ENCODE measurements at places on chromosomes 2 and 18. TPM values are rescaled to one million over a fixed set of nuclear protein-coding genes. Genes with fewer than 3 reads are reported as not detected.
A peak's percentile ranks its signal among the peaks of the same experiment; 100 is the strongest.

GRCh38 chr2:54904836-54905235 is 145.4 kb downstream of the RTN4 start:
- no peak for DNase-seq

GRCh38 chr2:74679615-74680014 is 25.6 kb downstream of the SEMA4F start:
- no peak for DNase-seq

Gene DQX1
- 0.45 TPM for total RNA-seq

DNA sequence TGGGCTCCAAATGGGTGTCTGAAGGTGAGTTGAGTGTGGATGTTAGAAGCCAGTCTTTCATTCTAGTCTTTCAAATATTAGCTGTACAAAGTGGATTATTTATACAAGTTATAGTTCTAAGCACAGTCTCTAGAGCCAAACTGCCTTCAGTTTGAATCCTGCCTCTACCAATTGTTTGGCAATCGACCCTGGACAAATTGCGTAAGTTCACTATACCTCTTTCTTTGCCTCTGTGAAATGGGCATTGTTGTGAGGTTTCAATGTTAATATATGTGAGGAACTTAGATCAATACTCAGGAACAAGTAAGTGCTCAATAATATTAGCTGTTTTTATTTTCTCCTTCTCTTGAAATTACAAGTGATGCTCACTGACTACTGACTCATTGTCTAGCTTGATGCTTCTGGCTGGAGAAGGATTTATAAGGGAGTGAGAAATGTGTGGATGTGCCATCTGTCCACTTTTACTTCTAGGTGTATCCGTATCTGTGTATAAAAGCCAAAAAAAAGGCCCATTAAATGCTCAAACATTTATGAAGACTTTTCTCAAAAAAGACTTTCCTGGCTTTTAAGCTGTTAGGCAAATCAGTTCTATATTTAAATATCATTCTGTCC is 48.1 kb upstream of the RAPH1 start:
- no peak for DNase-seq

- DNase-seq: no peak
Observed at GRCh38 chr2:132581991-132582738, 87.8 kb downstream of the LYPD1 start.

GRCh38 chr2:175840256-175840655 is 161.8 kb downstream of the LNPK start:
- no peak for DNase-seq

Gene MRO
- 1.00 TPM for total RNA-seq

Gene AGFG1
- 59.7 TPM for total RNA-seq

DNA sequence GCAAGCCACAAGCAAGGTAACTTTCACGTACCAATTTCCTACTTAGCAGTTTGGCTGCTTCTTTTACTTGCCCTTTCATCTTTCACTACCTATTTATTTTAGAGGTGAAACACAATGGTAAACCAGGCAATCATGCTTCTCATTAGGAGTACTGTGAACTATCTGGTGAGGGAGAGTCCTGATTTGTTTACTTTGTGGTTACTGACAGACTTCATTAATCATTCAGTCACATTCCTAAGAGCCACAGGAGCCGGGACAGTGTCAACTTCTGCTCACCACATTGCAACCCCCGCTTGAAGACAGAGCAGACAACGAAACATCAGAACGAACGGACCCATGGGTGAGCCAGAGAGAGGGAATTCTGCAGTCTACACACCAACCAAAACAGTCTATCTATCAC is 28.8 kb downstream of the TUBB6 start:
- DNase-seq: no peak

DNA sequence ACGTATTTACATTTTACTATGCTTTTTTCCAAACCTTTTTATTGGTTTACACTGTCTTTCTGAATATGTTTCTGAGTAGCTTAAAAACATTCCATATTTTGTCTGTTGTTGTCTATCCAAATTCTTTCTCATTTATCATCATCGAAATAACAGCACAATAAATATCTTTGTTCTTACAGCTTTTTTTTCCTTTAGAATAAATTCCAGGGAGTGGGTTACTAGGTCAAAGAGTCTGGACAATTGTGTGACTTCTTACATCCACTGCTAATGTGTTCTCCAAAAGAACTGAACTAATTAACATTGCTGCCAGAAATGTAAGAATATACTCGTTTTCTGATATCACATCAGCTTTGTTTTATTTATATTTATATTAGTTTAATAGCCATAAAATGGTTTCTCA is 59.4 kb downstream of the ANKRD44 start:
- no peak for DNase-seq

GRCh38 chr2:186605041-186605440 is 15.2 kb downstream of the ITGAV start:
- peak; percentile 48 for DNase-seq

Gene SERPINB7
- total RNA-seq: not detected

DNA sequence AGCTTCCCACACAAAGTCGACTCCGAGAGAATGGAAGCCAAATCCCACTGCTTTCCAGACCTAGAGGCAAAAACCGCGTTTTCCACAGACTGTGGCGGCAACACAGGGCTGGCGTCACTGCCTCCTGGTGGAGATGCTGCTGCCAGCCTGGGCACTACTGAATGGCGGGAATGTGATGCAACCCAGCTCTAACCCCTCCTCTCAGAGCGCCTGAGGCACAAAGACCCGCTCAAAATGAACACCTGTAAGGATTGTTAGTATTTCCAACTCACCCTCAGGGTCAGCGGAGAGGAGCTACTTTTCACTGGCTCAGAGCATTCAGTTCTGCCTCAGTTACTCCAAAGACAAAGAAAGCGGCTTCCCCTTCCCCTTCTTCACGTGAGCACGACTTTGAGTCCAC is 548.0 kb upstream of the SALL3 start:
- no peak for DNase-seq

Gene KLHL30
- not detected for total RNA-seq

GRCh38 chr2:195251214-195251613 is 405.8 kb upstream of the SLC39A10 start:
- no peak for DNase-seq

Gene TUBA3E
- not detected for total RNA-seq

DNA sequence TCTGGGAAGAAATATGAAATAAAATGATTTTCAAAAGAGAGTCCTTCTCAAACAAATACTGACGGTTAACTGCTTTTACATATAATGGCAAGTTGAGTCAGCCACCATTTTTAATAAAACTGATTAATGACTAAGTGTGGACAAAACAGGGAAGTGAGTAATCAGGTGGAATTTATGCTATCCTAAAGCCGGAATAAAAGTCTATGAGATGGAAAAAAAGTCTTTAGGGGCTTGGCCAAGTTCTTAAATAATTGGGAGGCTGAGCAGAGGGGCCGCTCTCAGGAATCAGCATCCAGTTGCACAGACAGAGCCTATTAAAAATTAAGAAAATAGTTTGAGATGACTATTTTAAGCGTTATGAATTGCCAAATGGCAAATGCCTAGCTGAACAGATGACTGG is 58.6 kb upstream of the AFF3 start:
- DNase-seq: no peak

DNA sequence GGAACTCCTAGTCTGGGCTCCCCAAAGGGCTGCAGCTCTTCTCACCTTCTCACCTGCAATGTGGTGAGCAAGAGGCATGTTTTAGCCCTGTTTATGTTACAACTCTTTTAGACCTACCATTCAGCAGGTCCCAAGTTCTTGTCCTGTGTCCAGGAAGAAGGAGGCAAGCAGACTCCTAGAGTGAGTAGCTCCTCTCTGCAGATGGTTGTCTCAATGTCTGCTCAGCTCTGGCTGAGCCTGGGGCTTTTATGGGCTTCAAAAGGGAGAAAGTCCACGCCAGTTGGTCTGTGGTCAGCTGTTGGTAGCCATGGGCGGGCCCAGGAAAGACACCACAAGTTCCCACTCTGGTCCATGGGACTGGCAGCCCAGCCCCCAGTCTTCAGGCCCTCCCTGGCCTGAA is 148.1 kb upstream of the HS6ST1 start:
- no peak for DNase-seq

DNA sequence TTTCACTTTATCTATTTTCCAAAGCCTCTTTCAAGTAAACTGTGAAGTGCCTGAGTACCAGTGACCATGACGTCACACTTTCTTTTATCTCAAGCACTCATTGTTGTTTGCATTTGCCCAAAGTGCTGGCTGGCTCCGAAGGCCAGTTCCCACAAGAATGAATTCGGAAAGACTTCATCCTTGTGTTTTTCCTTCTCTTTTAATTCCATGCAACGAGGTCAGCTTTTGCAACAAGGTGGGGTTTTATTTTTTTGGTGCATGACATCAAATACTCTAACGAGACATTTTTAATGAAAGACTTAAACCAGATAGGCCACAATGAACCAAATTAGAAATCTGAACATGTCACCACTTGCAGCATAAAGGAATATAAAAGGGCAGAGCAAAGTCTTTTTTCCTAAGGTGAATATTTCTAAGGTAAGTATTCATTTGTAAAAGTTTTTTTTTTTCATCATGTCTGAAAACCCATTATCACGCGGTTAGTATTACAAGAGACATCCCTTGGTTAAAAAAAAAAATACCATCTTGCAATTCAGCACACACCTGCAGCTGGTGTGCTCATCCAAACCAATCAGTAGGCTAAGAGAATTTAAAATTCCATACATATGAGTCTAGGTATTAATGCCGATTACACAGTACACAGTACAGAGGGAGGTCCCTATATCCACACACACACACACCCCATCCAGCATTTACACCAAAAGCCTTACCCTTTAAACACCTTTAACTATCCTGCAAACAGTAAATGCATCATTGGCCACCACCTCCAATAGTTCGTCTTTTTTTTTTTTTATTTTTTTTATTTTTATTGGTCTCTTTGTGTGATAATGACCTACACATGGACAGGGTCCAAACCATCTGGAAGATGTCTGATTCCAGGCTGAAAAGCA is 2.3 kb downstream of the ARL4C start:
- peak; percentile 57 for DNase-seq

DNA sequence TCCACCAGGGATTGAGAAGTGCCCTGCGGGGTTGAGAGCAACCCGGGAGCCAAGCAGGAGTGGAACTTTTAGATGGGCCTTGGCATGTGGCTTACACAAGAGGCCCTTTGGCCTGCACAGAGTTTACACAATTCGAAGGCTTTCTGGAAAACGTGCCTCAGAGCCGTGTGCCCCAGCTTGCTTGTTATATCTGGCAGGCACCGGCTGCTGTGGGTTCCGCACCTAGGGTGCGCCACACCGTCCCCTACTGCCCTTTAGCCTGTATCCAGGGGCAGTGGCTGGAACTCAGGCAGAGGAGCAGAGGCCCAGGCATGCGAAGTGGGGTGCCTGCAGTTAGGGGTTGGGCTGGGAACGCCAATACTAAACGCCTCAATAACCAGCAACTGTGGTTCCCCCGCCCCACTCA is 32.9 kb upstream of the EDAR start:
- DNase-seq: no peak

Gene UNC80
- total RNA-seq: 34.8 TPM

Gene OR6B2
- not detected for total RNA-seq

Gene SERPINB13
- total RNA-seq: not detected

- no peak for DNase-seq
Observed at GRCh38 chr2:108392029-108392428, 14.3 kb downstream of the SULT1C4 start.

- no peak for DNase-seq
Observed at GRCh38 chr2:196963043-196963442, 36.5 kb upstream of the PGAP1 start.

Gene LYG2
- not detected for total RNA-seq

DNA sequence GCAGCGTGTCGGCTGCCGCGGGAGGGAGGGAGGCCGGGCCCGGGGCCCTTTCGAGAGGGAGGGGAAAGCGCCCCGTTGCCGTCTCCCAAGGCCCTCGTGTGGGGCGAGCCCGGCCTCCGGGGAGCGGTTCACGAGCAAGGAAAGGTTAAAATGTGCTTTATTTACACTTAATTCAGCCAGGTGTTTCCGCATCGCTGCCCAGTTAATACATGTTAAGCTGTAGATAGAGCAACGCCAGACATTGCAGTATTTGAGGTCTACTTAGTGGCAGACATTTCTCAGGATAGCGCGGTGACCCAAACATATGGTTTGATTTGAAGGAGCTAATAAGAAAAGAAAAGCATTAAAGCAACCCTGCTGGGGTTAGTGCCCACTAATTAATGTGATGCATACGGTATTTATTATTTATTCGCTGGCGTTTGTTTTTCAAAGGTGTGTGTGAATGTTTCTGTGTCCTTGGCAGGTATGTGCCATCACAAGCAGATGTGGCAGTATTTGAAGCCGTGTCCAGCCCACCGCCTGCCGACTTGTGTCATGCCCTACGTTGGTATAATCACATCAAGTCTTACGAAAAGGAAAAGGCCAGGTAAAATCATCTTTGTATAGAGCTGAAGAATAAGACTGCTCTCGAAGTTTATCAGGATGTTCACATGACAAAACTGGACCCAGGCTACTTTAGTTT is 571 bp downstream of the EEF1B2 start:
- peak; percentile 51 for DNase-seq

- DNase-seq: no peak
Observed at GRCh38 chr2:145765874-145766273, 1246.0 kb upstream of the ZEB2 start.

DNA sequence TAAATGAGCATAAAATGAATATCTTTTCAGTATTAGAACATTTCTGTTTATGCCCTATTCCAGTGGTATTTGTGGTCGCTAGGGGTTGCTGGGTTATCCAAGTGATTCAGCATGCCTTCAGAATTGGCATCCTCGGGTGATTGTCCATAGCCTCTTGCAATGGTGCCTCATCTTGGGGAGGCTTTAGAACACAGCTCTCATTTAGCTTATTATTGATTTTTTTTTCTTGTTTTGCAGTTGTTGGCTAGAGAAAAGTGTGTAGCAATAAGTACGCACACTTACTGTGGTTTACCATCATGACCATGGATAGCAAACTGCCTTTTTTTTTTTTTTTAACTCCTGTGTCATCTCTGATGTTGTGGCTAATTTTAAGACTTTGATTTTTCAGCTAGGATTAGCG is 33.6 kb downstream of the PLEKHA3 start:
- no peak for DNase-seq
